ENCODE measurements at places on chromosomes 13 and 19. TPM values are rescaled to one million over a fixed set of nuclear protein-coding genes. Genes with fewer than 3 reads are reported as not detected.

The AZU1 gene
- not detected for total RNA-seq

The RNF113B gene
- not detected for total RNA-seq

The F10 gene
- 1.1 TPM for total RNA-seq

The KIR3DL1 gene
- total RNA-seq = not detected

The RXFP2 gene
- not detected for total RNA-seq

The THSD1 gene
- total RNA-seq = 28.2 TPM

The TPTE2 gene
- total RNA-seq = not detected

The DDX49 gene
- total RNA-seq = 49.8 TPM

The MAG gene
- not detected for total RNA-seq

The KLK12 gene
- total RNA-seq = not detected

The CRLF1 gene
- 0.86 TPM for total RNA-seq

The WDR87 gene
- total RNA-seq = not detected

The EPSTI1 gene
- total RNA-seq = 6.3 TPM

The KIR2DL4 gene
- total RNA-seq = not detected

The MEIS3 gene
- total RNA-seq = 6.7 TPM

The CD37 gene
- not detected for total RNA-seq

DNA sequence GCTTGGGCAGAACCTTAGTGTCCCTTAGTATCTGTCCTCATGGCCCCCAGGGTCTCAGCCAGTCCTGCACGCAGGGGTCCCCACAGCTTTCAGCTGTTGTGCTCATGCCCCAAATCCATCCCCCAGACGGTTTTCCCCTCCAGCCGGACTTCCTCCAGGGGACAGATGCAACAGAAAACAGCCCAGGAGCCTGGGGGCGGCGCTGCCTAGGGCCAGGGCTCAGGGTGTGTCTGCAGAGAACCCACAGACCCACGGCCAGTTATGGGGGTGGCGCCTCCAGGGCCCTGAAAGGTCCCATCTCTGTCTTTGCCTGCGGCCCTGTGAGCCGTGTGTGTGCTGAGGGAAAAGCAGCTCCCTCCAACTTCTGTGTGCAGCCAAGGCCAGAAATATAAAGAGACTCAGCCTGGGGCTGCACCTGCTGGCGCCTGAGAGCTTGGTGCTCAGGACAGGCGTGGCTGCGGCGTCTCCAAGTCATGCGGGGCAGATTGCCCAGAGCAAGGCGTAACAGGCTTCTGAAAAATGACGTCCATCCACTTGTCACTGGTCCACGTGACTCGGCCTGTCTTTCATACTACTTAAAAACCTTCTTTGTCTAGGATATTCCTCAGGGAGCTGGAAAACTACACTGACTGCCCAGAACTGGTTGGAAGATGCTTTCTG lies 22.1 kb upstream of the F7 start:
- DNase-seq = peak; percentile 21

DNA sequence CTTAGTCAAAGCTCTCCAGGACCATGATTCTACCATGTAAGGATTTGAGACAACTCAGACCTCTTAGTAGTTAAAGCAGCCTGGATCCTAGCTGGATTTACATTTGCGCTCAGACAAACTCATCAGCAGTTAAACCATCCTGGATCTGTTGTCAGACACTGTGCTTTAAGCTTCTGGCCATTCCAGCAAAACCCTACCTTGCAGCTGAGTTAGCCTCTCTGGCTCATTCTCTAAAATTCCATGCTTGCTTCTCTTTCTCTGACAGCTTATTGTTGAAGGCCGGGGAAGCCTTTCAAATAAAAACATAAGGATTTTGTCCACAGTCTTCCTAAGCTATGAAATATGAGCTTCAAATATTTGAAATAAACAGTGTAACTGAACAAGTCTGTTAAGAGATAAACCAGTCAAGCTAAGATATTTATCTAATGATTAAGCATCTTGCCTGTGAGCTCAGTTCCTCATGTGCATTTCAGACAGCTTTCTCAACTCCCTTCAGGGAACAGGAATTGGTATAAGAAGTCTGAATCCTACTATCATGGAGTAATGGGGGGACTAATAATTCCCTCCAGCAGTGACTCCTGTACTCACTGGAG lies 89.3 kb downstream of the SLAIN1 start:
- no peak for DNase-seq

- DNase-seq = no peak
Measured at GRCh38 chr19:14407605-14408484, 11.3 kb downstream of the DDX39A start.

GRCh38 chr19:45641274-45642105 lies 2.3 kb upstream of the EML2 start:
- peak; percentile 64 for DNase-seq

DNA sequence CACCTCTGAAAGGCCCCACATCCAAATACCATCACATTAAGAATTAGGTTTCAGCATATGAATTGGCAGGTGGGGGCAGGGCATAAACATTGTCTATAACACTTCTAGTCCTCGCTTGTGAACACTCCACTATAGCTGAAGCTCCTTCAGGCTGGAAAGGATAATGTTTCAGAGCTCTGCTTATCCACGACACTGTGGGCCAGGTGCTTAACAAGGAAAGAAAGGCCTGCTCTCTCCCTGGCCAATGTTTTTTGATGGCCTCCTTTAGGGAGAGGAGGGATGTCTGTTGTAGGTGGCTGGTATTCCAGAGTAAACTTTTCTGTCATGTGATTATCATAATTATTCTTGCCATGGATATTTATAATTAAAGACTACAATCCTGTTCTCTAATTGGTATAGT lies 86.4 kb downstream of the CCNA1 start:
- DNase-seq = no peak

GRCh38 chr19:9054765-9055164 lies 32.1 kb upstream of the OR1M1 start:
- no peak for DNase-seq

GRCh38 chr19:13795595-13796300 lies 505 bp downstream of the ZSWIM4 start:
- DNase-seq = peak; percentile 49

- no peak for DNase-seq
Measured at GRCh38 chr13:56378566-56378965, 762.2 kb upstream of the PRR20A start.

DNA sequence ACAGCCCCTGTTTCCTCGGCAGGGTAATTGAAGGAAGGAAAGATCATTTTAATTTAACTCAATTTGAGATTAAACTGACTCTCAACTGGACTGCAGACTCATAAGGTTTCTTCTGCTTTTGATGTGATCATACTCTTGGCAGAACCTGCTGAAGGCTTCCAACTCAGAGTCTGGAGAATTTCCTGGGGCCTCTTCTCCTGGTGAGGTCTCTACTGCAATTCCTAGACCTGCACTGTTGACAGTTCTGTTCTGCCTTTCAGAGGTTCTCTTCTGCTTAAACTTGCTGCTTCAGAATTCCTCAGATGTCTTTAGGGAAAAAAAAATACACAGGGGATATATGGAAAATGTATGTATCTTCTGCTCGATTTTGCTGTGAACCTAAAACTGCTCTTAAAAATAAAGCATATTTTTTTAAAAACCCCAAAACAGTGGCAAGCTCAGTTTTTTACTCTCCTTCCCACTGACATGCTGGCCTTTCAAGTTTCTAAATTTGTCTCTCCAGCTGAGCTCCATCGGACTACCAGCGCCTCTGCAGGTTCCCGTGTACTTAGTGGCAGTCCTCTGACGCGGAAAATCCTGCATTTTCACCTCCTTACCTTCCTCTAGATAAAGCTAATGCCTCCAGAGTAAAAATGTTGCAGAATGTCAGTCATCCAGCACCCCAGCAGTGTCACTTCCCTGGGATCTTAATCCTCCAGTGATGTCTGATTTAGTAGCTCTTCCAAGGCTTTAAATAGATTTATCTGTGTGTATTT lies 733.5 kb upstream of the SGCG start:
- no peak for DNase-seq

DNA sequence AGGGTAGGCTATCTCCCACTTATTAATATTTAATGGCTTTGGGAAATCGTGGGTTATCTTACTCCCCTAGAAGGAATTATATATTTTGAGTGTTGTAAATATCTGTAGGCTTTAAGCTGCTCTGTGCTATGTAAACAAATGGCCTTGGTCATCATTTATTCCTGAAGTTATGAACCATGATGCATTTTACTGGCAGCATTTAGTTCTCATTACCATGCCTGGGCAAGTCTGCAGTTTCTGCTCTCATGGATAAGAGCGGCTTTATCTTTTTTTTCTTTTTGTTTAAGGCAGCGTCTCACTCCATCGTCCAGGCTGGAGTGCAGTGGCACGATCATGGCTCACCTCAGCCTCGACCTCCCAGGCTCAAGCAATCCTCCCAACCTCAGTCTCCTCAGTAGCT lies 156.1 kb downstream of the IRS2 start:
- DNase-seq = no peak

- no peak for DNase-seq
Measured at GRCh38 chr13:33526718-33527117, 241.2 kb upstream of the STARD13 start.

DNA sequence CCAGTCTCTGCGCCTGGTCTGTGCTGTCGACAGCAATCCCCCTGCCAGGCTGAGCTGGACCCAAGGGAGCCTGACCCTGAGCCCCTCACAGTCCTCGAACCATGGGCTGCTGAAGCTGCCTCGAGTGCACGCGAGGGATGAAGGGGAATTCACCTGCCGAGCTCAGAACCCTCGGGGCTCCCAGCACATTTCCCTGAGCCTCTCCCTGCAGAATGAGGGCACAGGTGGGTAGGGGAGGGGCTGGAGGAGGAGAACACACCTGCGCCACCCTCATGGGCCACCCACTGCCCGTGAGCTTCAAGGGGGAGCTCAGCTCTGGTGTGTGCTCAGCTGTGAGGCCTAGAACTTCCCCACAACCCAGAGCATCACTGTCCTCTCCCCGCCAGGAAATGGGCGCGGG lies 38.6 kb upstream of the CD33 start:
- no peak for DNase-seq

DNA sequence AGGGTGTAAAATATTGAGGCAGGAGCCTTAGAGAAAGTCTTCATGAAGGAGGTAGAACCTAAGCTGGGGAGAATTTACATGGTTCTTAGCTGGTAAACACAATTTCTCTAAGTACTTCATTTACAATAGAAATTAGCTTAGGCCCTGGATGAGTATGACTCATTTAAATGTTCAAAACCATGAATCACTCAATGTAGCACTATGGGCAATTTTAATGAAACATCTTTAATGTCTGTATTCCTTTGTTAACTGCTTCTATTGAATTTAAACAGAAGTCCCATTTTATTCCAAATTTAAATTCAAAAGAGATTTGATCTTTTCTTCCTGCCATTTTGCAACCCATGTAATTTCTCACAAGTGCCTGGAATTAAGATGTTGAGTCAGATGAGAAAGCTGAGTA lies 252.1 kb downstream of the RFC3 start:
- peak; percentile 49 for DNase-seq

GRCh38 chr13:106589716-106590115 lies 21.8 kb upstream of the ARGLU1 start:
- peak; percentile 71 for DNase-seq

- DNase-seq = no peak
Measured at GRCh38 chr13:43239275-43239840, 216.0 kb downstream of the DNAJC15 start.

GRCh38 chr19:47024502-47024901 lies 4.9 kb downstream of the NPAS1 start:
- no peak for DNase-seq

DNA sequence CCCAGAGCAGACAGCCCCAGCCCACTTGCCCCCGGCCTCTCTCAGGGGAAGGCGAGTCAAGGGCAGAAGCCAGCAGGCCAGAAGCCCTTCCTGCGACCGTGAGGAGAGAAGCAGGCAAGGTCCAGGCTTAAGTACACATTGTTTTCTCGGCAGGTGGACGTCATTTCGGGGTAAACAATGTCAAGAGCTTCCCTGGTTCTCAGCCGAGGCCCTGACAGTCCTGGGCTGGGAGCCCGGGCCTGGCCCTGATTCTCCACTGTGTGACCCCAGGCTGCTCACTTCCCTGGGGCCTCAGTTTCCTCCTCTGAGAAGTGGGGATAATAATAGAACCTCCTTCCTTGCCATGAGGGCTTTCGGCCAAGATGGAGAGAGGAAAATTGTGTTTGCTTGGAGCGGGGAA lies 19.4 kb downstream of the PLVAP start:
- no peak for DNase-seq

GRCh38 chr13:110445183-110445582 lies 116.3 kb downstream of the RAB20 start:
- DNase-seq = peak; percentile 87

GRCh38 chr13:102020611-102021216 lies 381.1 kb downstream of the FGF14 start:
- DNase-seq = no peak

DNA sequence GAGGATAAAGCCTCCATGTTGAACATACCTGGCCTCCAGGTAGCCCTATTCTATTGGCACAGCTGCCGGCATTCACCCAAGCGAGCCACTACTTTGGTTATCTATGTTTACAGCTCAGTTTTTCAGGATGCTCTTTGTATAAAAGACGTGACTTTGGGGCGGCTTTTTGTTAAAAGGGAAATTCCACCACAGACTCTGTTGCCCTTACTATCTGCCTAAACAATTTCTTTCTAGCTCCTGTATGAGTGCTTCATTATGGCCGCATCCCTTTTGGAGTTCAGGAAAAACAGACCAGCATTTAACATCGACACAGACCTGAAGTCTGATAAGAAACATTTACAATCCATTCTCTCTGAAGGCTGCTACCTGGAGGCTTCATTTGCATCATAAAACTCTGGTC lies 9.1 kb upstream of the IGSF23 start:
- no peak for DNase-seq

- DNase-seq = peak; percentile 100
Measured at GRCh38 chr19:38849860-38850435, at the start of gene HNRNPL. Gene HNRNPL (minus strand): TSS chr19:38849986. CDS start chr19:38849966, 20 bp downstream.

DNA sequence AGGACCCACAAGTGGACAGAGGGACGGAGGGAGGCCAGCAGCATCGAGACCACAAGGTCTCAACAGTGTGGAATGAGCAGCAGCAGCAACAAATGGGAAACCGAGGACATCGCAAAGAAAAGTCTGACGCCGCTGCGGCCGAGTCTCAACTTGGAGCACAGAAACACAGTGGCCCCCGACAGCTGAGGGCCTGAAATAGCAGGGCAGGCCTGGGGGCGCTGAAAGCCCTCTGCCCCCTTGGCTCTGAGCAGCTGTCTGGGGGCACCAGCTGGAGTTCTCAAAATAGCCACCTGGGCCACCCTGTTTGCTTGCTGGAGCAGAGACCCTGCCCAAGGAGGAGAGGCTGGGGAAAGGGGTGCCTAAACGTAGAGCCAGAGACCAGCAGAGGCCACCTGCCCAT lies 5.9 kb upstream of the ISYNA1 start:
- DNase-seq = no peak
